Type B pancreatic cell (in vitro differentiated cells): ENCODE measurements at places on chromosomes 2 and 18. TPM values are rescaled to one million over a fixed set of nuclear protein-coding genes. Genes with fewer than 3 reads are reported as not detected.

GALNT5 gene
- total RNA-seq: 1.7 and 2.6 TPM in 2 replicates

MAP3K19 gene
- 0.24 and 1.1 TPM in 2 replicates for total RNA-seq

IL1F10 gene
- not detected in 2 replicates for total RNA-seq

DNA sequence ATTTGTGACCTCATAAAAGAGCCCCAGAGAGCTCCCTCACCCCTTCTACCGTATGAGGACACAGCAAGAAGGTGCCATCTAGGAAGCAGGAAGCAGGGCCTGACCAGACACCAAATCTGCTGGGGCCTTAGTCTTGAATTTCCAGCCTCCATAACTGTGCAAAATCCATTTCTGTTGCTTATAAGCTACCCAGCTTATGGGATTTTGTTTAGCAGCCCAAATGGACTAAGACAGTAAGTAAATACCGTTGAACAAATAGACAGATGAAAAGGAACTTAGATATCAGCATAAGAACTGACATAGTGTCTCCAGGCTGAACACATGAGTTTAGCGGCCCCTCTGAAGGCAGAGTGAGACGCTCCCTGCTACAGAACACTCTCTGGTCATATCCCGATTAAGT is 130.9 kb downstream of the UXS1 start:
- DNase-seq: no peak

DNA sequence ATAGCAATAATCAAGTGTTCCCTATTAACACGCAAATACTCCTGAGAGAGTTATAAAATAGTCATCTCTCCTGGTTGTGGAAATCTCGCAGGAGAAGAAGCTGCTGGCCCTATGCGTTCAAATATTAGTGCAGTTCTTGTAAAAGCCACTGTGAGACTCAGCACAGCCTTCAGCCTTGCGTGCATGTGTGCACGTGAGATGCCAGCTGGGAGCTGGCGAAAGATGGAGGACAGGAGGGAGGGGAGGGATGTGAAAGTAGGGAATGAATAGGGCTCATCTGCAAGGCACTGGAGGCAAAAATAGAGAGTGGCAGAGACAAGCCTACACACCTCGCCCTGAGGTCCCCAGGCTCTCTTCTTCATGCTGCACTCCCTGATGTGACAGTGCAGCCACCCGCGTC is 126.5 kb downstream of the INO80D start:
- DNase-seq: no peak

- no peak for DNase-seq
These were observed 488.2 kb upstream of the SPHKAP start for GRCh38 chr2:228669690-228670089.

GRCh38 chr2:76083248-76083647 is 372.5 kb upstream of the GCFC2 start:
- DNase-seq: no peak

GRCh38 chr2:136051001-136051724 is 65.7 kb upstream of the DARS1 start:
- DNase-seq: no peak

- DNase-seq: no peak
These were observed 18.5 kb downstream of the WDPCP start for GRCh38 chr2:63569740-63570139.

GRCh38 chr18:10247742-10248082 is 206.7 kb upstream of the APCDD1 start:
- no peak for DNase-seq

DNA sequence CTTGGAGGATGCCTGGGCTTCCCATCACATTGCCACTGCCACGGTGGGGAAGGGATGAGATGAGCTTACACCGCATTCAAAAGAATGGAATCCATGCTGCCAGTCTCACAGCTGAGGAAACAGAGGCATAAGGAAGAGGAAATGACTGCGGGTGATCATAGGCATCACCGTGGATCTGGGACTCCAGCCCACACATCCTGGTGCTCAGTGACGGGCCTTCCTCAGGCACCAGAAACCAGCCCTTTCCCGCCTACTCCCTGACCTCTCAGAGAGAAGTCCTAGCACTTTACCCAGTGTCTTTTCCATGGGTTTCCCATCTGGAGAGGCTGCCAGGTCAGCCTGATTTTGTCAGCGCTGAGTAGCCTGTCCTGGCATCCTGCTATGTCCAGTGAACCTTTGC is 5.3 kb upstream of the PLB1 start:
- no peak for DNase-seq
